ENCODE measurements at places on chromosomes 13 and 19. TPM values are rescaled to one million over a fixed set of nuclear protein-coding genes. Genes with fewer than 3 reads are reported as not detected.
A peak's percentile ranks its signal among the peaks of the same experiment; 100 is the strongest.

CYP2B6 gene
- total RNA-seq = not detected

DNA sequence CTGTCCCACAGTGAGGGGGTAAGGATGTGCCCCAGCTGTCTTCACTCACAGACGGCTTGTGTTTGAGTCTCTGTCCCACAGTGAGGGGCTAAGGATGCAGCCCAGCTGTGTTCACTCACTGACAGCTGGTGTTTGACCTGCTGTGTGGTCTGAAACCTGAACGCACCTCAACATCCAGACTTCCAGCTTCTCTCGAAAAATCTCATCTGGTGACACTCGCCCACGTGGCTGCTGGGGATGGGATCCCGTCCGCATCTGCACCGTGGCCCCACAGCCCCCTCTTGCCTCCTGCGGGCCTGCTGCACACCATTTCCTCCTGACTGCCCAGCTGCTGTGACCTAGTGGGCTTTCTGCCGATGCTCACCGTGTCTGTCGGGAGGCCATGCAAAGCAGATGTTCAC, 27.3 kb downstream of the CHAF1A start:
- no peak for DNase-seq

- no peak for DNase-seq
Observed at GRCh38 chr13:100517135-100517534, 71.5 kb downstream of the GGACT start.

GRCh38 chr19:10270616-10271394, at the start of gene ICAM1:
ICAM1 (plus strand) TSS chr19:10271120; CDS start chr19:10271160, 40 bp downstream.
- DNase-seq = peak; percentile 90
